ENCODE measurements at places on chromosomes 7 and 10.

DNA sequence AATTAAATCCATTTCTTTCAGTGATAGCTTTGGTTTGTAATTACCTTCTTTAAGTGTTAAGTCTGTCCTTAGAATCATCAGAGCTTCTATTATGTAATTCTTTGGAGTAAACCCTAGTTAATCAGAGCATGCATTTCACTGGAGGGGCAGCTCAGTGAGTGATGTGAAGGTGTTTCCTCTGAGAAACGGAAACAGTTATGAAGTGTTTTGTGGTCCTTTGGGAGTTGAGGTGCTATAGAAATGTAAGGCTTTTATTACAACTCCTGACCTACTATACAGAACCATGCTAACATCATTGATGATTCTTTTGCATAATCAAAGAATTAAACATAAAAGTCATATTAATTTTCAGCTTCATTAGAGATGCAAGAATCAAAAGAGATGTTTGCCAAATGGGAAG is 141.5 kb downstream of the EXOC4 start:
- DNase-seq: no peak

DNA sequence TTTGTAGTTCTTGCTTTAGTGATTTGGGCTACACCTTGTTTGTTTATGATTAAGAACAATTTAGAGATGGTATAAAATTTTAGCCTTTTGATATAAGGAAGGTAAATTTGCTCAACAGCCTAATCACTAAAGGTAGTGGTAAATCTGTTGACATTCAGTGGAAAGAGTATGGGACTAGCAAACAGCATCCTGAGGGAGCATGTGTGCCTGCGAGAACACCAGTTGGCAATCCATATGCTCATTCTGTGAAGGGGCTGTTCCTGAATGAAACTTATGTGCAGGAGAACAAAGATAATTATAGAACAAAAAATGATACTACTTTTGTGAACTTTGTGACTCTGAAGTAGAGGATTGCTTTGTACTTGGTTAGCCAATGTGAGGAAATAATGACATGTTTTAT is 44.0 kb downstream of the CAPZA2 start:
- no peak for DNase-seq

GRCh38 chr10:124665558-124665957 is 78.6 kb downstream of the FAM53B start:
- DNase-seq: no peak

GRCh38 chr10:104297697-104298660 is 29.0 kb downstream of the GSTO2 start:
- DNase-seq: no peak

GRCh38 chr10:116184512-116184794 is 88.6 kb downstream of the GFRA1 start:
- no peak for DNase-seq

- DNase-seq: no peak
Observed at GRCh38 chr10:47404937-47405336, 20.8 kb upstream of the ZNF488 start.

GRCh38 chr10:114388275-114388674 is 16.0 kb downstream of the AFAP1L2 start:
- DNase-seq: no peak

DNA sequence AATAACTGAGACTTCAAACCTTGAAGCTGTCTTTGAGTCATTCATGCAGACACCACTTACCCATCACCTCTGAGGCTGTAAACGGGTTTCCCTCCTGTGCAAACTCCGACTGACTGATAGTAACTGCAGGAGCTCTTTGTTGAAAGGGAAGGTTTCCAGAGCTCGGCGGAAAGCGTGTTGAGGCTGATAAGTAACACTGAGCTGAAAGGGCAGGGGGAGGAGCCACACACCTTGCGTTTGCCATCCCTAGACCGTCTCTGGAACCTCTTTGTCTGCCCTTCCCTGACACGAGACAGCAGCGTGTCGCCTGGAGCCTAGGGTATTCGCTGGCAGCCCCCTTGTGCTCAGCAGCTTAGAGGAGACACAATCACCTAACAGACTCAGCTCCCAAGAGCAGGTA is 134.0 kb downstream of the PAXIP1 start:
- DNase-seq: peak; percentile 59

DNA sequence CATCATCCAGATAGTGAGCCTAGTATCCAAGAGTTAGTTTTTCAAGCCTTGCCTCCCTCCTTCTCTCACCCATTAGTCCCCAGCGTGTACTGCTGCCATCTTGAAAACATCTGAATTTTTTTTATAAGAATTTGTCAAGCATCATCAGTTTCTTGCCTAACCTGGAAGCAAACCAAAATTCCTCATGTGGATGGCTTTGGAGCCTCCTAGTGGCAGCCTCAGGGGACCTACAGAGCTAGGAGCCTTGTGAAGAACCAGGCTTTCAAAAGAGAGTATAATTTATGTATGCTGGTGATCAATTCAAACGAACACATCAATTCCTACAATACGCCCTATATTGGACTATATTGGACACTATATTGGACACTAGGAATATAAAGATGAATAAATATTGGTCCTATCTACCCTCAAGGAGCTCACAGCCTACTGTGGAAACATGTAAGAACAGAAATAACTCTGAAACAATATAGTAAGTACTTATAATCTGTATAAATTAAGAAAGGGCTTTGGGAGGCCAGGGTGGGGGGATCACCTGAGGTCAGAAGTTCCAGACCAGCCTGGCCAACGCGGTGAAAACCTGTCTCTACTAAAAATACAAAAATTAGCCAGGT is 63.4 kb downstream of the HPSE2 start:
- DNase-seq: peak; percentile 11

GRCh38 chr7:42763137-42763551 is 148.7 kb downstream of the C7orf25 start:
- peak; percentile 61 for DNase-seq

DNA sequence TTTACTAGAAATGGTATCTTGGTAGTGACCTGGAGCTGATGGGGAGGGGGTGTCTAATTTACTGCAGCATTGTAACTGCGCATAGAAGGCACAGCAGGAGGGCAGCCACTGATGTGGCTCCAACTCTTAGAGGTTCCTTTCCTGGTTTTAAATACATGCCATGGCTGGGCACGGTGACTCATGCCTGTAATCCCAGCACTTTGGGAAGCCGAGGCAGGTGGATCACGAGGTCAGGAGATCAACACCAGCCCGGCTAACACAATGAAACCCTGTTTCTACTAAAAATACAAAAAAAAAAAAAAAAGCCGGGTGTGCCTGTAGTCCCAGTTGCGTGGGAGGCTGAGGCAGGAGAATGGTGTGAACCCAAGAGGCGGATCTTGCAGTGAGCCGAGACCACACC is 19.2 kb upstream of the SEC61G start:
- DNase-seq: no peak

- DNase-seq: no peak
Observed at GRCh38 chr10:119997429-119997828, 104.9 kb downstream of the SEC23IP start.

DNA sequence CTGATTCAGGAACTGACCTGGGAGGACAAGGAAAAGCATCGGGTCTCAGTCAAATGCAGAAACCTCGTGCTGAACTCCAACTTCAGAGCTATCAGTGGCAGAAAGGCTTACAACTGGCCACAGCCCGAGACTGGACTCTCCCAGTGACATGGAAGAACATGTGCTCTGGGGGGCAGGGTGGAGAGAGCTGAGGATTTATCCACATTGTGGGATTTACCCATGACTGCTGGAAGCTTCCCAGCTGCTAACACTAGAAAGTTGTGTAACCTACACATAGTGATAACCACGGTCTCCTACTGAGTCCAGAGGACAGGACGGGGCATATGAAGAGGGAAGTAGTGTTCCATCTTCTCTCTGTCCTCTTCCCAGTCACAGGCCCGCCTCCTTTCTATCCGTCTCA is 103.4 kb downstream of the ITIH5 start:
- no peak for DNase-seq

DNA sequence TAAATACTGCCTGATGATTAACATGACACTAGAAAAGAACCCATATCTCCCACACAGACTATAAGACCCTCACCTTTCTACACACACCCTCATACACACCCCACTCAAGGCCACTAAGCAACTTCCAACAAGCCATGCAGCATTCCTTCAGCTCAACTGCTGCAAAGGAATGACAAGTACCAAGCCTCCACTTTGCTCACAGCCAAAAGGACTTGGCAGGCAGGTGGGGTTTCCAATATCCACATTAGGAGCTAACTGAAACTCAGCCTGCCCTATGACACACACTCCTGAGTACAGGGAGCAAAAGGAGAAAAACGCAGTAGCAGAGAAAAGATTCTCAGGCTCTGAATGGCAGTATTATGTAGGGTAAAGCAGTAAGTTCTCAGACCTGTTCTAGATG is 13.4 kb downstream of the USP54 start:
- no peak for DNase-seq

DNA sequence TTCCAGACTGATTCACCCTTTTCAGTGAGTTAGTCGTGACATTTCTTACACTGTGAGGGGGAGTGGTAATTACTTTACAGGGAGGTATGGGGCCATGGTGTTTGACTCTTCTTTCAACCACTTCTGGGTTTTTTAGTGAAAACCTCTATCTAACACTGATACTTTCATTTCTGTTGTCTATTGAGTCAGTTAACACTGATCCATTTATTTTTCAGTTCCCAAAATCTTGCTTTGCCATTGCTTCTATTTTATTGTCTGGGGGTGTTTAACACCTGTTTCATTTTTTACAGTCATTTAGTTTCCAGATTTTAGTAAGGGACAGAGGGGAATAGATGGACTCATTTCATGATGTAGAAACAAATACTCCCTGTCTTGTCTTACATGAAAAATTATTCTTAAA is 61.5 kb downstream of the HELLS start:
- no peak for DNase-seq

- DNase-seq: no peak
Observed at GRCh38 chr7:157475095-157475494, 138.3 kb downstream of the DNAJB6 start.

- DNase-seq: no peak
Observed at GRCh38 chr7:1850111-1850975, 180.3 kb downstream of the ELFN1 start.

GRCh38 chr10:72001033-72001395 is 36.8 kb downstream of the CHST3 start:
- no peak for DNase-seq

DNA sequence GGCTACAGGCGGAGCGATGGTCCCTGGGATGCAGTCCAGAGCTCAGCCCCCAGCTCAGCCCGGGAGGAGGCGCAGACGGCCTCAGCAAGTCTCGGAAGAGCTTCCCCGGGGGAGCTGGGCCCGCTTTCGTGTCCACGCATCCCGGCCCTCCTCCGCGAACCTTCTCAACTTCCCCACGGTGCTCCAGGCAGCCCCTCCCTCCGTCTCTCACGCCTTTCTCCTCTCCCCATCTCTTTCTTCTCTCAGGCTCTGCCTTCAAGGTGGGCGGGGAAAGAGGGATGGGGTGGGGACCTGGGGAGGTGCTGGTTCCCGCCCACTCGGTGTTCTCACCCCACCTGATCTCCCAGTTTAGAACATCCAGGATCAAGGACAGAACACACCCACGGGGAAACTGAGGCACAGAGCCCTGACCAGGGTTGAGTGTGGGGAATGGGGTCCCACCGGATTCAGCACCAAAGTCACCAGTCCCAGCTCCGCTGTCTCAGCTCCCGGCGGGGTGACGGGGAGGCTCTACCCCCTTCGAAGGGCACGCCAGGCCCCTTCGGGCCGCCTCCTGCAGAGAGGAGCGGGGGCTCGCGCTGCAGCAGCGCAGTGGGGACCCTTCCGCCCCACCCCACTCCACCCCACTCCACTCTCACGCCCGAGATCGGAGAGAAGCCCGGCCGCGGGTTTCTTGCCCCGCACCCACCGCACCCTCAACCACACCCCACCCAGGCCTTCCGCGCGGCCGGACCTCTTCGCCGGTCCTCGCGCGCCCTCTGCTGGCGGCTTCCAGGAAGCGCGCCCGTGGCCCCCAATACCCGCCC is 18.2 kb downstream of the POLL start:
- DNase-seq: peak; percentile 83

DNA sequence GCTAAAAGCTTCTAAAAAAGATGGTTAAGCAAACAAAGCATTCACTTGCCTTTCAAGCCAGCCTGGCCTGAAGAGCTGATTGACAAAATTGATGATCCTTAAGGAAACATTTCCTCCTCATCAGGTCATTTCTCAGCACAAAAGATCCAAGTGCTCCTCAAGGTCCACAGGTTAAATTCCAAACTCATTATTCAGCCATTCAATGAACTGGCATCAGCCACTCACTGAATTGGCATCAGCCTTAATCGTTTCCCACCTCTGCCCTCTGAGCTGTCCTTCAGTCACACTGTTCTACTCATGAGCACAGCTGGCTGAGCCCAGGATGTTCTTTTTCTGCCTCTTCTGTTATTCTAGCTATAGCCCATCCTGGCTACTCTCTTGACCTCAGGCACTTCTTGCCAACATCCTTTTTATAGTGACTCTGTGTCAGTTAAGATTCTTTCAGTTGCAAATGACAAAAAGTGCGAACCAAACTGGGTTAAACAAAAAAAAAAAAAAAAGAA is 147.5 kb downstream of the RAB11FIP2 start:
- no peak for DNase-seq

- DNase-seq: no peak
Observed at GRCh38 chr7:1296356-1296981, 63.8 kb downstream of the UNCX start.

DNA sequence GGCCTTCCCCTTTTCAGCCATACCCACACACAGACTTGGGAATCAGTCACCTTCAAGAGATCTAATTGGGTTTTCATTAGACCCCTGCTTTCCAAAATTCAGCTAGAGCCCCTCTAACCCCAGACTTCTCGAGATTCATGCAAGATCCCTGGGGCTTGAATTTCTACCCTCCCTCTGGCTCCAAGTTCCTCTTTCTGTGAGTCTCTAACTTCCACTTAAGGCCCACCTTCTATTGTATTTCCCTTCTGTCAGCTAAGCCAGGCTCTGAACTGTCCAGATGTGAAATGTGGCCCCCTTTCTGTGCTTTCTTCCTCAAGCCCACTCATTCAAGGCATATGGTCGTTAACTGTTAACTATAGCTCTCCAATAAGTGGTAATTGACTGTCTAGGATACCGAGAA is 132.2 kb downstream of the ZNF365 start:
- no peak for DNase-seq

- no peak for DNase-seq
Observed at GRCh38 chr7:3194501-3195141, 106.4 kb upstream of the SDK1 start.

GRCh38 chr7:69568266-69568665 is 30.0 kb upstream of the AUTS2 start:
- DNase-seq: no peak

GRCh38 chr10:45370202-45370955 is 3.6 kb upstream of the ALOX5 start:
- no peak for DNase-seq

DNA sequence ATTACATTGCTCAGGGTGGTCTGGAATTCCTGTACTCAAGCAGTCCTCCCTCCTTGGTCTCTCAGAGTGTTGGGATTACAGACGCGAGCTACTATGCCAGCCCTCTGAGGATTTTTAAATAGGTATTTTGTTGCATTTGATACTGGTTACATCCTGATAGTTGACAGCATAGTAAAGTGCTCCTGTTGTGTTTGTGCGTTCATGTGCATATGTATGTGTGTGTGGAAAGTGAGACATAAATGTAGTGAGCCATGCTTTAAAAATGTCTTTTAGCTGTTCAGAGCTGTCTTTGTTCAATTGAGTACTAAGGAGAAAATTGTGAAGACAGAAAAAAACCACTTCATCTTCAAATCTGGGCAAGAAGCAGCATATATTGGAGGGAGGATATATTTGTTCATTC is 27.8 kb downstream of the ZNRF2 start:
- no peak for DNase-seq

- DNase-seq: no peak
Observed at GRCh38 chr7:149866779-149867447, 6.9 kb upstream of the ATP6V0E2 start.

Measured in head of caudate nucleus (tissue), 42 donors.